ENCODE measurements at places on chromosomes 5 and 9. TPM values are rescaled to one million over a fixed set of nuclear protein-coding genes. Genes with fewer than 3 reads are reported as not detected.

Gene WDR31
- 0.86 TPM for polyA plus RNA-seq

Gene TNFSF15
- 7.1 TPM for polyA plus RNA-seq

Gene EGFLAM
- polyA plus RNA-seq: 9.2 TPM

Gene ANKRD34B
- not detected for polyA plus RNA-seq

Data from hepatocyte (in vitro differentiated cells).